T1000 (cell line): ENCODE measurements at places on chromosomes 2 and 18.

DNA sequence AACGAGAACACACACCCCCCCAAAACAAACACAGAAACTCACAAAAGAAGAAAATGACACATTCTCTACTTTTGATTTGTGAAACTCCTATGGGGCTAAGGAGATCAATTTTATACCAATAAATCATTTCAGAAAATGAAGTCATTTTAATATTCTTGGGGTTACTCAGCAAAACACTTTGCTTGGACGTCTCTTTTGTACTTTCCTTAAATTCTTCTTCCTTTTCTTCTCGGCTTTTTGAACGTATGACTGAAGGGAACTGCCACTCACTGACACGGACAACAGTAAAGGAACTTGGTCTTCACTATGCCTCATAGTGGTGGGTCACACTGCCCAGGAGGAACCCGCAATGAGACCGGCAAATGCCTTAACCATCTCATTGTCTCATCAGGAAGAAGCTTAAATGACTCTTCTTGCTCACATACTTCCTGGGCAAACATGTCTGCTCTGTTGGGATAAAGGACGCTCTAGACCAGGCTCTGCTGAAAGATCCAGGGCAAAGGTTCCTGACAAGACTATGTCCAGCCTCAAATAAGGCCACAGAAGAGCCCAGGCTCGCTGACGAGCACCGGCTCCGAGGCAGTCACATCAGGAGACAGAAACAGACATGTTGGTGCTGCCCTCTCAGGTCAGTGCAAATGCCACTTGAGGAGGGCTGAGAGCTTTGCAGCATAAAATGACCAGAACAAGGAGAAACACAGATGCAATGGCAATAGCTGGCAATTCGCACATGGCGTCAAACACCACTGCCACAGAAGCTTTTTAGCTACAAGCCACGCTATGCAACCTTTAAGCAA lies 205.5 kb downstream of the TGIF1 start:
- DNase-seq = no peak

GRCh38 chr2:128228894-128229293 lies 89.8 kb downstream of the HS6ST1 start:
- DNase-seq = no peak

DNA sequence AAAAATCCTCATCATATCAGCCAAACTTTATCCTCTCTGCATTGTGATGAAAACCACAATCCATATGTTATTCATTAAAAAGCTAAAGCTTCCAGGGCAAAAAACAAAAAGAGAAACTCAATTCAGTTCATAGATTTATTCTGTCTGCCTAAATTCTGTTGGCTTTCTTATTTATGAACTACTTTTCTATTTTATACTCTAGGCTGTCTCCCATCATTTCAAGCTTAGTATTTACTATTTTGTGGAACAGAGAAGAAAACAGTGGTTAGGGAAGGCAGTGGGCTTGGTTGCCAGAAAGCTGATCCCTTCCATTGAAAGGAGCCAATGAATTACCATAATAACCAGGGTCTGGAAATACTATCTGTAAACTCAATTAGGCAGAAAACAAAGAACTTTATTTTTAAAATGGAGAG lies 71.8 kb downstream of the RAPH1 start:
- DNase-seq = no peak

DNA sequence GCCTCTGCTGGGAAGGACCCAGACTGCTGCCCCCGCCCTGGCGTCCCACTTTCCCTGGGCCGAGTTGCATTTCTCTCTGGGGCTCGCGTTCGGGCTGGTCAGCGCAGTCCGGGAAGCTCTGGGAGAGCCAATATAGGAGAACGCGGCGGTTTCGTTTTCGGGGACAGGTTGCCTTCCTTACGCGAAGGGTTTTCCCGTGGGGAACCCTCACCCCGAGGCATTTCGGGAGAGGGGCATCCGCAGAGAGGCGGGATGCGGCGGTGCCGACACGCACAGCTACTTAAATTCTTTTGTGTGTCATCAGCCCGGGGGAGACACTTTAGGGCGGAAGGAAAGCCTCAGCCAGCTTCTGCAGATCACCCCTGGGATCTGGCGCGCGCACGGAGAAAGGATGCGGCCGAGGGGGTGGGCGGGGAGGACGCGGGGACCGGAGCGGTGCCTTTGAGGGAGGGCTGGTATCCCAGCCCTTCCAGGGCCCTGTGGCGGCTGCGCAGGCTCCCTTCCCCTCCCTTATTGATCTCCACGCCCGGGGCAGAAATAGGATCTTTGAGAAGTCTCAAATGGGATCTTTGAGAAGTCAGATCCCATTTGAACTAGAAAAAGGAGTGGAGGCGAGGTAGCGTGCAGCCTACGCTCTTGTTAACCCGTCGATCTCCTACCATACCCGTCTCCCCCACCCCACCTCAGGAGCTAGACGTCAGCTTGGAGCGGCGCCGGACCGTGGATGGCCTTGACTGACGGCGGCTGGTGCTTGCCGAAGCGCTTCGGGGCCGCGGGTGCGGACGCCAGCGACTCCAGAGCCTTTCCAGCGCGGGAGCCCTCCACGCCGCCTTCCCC lies 1.2 kb downstream of the GATA6 start:
- peak; percentile 66 for DNase-seq

GRCh38 chr2:73283545-73284295 lies 558 bp downstream of the FBXO41 start:
- DNase-seq = no peak

DNA sequence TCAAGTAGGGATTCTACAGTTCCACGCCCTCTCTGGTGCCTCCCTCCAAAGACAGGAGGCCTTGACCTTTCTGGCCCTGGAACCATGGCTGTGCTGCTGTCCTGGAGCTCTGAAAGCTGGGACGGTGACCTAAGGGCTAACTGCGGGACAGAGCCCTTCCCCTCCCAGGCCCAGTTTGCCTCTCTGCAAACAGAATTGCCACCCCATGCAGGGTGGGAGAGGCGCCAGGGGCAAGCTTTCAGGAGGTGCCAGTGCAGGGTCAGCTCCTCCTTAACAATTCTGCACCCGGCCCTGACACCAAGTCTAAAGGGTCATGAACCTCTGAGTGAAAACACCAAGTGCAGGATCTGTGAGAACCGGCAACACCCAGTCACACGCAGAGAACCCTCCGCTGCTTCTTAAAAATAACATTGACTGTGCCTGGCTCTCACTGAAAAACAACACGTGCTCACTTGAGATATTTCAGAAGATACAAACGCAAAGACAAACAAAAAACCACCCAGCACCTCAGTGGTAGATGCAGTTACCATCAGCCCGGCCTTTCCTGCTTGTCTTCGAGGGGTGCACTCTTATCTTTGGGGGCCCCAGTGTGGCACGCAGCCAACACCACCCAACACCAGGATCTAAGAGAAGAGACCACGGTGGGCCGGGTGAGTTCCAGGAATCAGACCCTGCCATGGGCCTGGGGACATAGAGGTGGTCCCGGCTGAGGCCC lies 1.1 kb upstream of the SNED1 start:
- no peak for DNase-seq

GRCh38 chr2:232028631-232029030 lies 67.1 kb downstream of the DIS3L2 start:
- DNase-seq = no peak

DNA sequence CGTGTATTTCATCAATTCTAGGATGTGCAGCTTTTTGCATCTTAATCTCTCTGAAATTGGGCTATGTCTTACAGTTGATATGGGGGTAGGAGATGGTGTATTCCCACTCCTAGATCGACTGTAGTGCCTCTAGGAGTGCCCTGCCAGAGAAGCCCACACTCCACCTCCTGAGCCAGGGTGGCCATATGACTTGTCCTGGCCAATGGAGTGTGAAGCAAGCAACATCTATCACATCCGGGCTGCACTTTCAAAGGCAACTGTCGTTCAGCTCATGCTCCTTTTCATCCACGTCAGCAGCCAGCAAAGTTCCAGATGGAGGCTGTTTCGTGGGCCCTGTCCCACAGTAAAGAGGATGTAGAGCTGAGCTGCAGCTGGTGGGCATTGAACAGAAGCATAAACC lies 149.4 kb upstream of the SLC1A4 start:
- DNase-seq = no peak

DNA sequence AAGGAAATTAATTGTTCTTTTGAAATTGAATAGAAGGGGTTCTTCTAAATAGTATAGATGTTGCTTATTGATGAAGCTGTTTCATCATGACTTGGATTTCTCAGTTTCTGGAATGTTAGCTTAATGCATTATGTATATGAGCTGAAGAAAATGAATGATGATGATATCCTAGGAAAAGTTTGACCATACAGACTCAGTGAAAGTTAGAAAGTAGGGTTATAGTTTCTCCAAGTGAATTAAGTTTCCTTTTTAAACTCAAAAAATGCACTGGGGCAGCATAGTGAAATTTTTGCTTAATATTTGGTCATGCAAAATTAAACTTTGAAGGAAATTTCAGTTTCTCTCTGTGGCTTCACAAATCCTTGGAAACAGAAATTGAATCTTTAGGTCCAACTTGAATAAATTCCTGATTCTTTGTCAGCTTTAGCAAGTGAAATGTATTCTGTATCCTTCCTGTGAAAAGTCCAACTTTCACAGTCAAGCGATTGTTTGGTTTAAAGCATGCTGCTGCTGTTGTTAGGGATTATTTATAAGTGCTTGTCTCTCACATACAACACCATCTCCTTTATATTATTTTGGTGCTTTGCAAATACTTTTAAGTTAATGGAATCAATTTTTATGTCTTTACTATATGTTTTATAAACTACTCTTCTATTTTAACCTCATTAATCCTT lies 78.2 kb downstream of the PIK3C3 start:
- DNase-seq = no peak

GRCh38 chr18:58866066-58866772 lies 1.5 kb downstream of the ZNF532 start:
- no peak for DNase-seq

DNA sequence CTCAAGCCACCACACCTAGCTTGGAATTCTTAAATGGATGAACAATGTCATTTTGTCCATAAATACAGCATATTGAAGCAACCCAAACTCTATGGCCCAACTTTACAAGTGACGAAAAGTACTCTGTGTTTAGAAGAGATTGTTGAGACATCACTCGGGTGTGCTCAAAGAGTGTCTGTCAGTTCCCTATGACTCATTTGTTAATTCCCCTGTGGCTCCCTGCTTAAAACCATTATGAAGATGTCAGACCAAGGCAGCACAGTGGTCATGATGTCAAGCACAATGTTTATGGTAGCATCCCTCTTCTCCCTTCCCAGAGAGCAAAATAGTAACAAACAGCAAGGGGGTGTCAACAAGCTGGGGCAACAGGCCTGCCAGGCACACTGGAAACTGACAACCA lies 3.0 kb downstream of the LYG1 start:
- no peak for DNase-seq

DNA sequence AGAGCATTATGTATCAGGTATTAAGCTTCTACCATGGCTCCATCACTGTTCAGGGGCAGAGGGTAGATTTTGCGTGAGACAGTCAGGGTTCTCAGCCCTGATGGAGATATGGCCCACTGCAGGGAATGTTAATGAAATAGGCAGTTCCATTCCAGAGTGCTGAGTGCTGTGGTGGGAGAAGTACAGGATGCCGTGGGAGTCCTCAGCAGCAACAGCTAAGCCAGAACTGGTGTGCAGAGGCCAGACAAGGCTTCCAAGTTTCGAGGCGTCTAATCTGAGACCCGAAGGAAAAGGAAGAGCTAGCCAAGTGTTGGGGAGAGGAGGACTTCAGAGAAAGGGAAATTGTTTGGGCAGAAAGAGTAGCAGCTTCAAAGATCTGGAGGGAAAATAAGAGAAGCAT lies 30.2 kb upstream of the MAPRE2 start:
- DNase-seq = no peak

DNA sequence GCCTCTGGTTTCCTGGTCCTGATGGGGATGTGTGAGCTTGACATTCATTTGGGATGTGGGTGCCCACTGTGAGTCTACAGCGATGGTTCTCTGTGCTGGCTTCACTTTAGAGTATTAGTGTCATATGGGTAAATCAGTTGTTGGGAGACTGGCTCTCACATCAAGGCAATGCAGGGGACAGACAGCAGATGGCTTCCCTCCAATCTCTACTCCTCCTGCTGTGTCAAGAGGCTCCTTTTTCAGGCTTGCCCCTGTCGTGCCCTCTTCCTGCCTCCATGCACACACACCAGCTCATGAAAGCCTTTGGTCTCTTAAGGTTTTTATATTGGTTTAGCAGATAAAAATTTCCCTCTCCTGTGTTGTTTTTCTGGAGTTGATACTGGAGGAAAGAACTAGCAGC lies 315.6 kb downstream of the RDH14 start:
- no peak for DNase-seq

GRCh38 chr2:12014088-12014960 lies 267.9 kb downstream of the LPIN1 start:
- no peak for DNase-seq

GRCh38 chr2:160214461-160215445 lies 14.7 kb upstream of the ITGB6 start:
- DNase-seq = peak; percentile 57

DNA sequence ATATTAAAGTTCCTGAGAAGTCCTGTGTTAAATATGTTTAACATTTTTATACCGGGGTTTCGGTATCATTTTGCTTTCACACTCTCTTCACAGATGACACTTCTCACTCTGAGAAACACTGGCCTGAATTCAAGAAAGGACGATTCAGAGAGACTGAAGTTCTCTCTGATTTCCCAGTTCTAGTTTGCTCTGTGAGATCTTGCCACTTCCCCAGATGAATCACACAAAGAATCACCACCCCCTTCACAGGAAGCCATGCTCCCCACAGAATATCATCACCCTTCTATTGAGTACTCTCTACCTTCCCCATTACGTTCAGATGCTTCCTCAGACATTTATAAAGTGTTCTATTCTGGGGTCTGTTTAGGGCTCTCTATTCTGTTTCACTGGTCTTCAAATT lies 16.1 kb upstream of the CD207 start:
- no peak for DNase-seq

DNA sequence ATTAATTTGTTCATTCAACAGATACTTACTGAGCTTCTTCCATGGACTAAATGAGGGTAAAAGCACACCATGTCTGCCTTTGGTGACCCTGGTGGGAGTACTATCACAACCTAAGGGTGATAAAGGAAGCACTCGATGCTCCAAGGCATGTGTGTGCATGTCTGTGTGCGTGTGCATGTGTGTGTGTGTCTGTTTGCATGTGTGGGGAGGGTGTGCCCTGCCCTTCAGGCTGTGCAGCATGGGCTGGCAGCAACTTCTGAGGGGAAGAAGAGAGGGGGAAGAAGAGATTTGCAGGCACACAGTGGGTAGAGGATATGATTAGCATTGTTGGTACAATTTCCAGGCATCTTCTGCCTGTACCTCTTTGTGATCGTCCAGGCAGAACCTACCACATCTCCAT lies 121.6 kb downstream of the ACOXL start:
- no peak for DNase-seq

DNA sequence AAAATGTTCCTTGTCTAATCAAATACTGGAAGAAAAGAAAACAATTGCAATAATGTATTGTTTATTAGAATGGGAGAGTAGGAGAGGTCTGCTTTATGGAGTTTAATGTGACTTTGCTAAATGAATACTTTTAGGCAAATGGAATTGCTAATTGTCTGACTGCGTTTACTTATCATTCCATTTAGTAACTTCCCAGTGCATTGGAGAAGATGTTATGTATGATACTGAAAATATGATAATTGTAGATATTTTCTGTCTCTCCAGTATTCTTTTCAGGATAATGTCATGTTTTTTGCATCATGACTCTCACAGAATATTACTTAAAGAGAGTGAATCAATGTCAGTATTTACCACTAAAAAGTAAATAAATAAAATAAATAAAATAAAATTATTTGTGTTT lies 8.1 kb upstream of the ERBB4 start:
- DNase-seq = no peak
